ENCODE measurements at places on chromosomes 12 and 14.
A peak's percentile ranks its signal among the peaks of the same experiment; 100 is the strongest.

DNA sequence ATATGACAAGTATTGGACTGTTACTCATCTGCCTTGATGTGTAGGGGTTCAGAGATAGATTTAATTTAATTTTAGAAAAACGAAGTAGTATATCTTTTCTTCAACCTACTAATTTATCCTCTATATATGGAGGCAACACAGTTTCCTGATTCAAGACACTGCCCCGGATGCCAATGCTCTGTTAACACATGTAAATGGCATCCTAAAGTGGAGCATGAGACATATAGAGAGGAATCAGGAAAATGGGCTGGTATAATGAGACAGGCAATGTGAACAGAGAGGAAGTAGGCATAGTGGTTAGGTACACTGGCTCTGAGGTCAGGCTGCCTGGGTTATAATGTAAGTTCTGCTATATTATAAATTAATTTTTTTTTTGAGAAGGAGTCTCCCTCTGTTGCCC is 85.6 kb downstream of the OTOGL start:
- DNase-seq = no peak

DNA sequence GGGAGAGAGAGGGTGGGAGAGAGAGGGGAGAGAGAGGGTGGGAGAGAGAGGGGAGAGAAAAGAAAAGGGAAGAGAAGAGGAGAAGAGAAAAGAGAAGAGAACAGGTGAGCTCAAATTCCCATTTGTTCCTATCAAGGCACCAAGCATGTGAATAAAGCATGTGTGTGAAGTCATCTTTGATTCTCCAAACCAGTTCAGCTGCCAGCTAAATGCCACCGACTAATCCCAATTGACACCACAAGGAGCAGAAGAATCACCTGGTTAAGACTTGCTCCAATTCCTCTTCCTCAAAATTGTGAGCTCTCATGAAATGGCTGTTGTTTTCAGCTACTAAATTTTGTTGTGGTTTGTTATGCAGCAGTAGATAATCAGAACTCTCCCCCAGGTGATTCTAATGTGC is 188.9 kb downstream of the TMX1 start:
- no peak for DNase-seq

DNA sequence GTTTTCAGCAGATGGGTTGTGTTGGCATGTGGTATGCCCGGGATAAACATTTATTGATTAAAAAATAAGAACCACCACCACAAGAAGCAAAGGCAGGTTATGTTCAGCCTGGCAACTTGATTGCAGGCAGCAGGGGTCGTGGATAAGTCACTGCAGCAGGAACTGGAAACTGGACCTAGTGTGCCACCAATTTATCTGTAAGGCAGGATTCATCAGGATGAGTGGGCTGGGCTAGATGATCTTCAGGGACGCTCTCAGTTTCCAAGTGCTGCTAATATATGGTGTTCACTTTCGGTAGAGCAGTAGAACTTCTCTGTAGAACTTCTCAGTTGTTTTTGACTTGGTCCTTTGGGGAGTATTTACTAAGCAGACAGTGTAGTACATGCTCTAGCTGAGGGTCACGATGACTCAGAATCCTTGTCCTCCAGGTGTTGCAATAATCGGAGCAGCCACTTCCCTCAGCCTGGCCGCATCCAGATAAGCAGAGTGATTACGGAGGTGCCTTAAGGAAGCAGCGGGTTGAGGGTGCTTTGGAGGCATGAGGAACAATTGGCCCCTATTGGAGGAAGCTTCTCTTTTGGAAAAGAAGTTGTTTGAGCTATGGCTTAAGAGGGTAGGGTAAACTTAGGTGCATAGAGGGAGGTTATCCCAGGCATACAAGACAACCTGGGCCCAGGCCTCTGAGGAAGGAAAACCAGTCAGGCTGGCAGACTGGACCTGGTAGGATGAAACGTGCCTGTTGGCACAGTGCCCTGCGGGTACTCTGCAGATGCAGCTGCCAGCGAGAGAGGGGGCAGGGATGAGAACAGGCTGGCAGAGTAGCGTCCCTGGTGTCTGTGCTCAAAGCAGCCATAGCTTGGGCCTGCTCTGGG is 104.0 kb downstream of the GPR135 start:
- DNase-seq = peak; percentile 14

DNA sequence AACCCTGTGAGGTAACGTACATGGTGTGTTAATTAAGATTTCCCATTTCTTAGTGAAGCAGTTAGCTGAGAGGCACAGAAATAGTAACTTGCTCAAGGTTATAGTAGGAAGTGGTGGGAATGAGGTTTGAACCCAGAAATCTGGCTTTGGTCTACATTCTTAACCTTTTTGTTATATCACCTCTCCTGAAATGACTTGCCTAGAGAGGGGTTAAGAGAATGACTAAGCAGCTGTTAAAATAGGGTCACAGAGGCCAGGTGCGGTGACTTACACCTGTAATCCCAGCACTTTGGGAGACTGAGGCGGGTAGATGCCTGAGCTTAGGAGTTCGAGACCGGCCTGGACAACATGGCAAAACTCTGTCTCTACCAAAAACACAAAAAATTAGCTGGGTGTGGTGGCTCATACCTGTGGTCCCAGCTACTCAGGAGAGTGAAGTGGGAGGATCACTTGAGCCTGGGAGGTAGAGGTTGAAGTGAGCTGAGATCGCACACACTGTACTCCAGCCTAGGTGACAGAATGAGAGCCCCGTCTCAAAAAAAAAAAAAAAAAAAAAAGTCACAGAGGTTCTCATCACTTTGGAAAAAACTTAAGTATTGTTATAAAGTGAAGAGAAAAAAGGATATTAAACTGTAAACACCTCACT is 57.6 kb upstream of the RD3L start:
- no peak for DNase-seq

GRCh38 chr14:79583738-79584408 is 627.4 kb downstream of the DIO2 start:
- DNase-seq = peak; percentile 85

Measured in NCI-H460 (cell line).